ENCODE measurements at places on chromosomes 6 and 20. TPM values are rescaled to one million over a fixed set of nuclear protein-coding genes. Genes with fewer than 3 reads are reported as not detected.

OSER1 gene
- total RNA-seq, result 30.5 TPM

LAMA4 gene
- total RNA-seq, result not detected

GSTA3 gene
- total RNA-seq, result not detected

MACROD2 gene
- not detected for total RNA-seq

FOXC1 gene
- total RNA-seq, result 0.26 TPM

CDK19 gene
- total RNA-seq, result 27.8 TPM

GHRH gene
- not detected for total RNA-seq

TRIM31 gene
- total RNA-seq, result not detected

SEL1L2 gene
- not detected for total RNA-seq

NNAT gene
- not detected for total RNA-seq

ENPP3 gene
- 0.93 TPM for total RNA-seq

MROH8 gene
- 2.3 TPM for total RNA-seq

Measured in activated CD8-positive, alpha-beta memory T cell treated with anti-CD3 and anti-CD28 coated beads, Interleukin-2, amount 10 ng/mL, durations not matched to agents 7 days and 5 days (primary cell).